ENCODE measurements at places on chromosomes 16 and 17. TPM values are rescaled to one million over a fixed set of nuclear protein-coding genes. Genes with fewer than 3 reads are reported as not detected.

Gene SLC6A2
- not detected for total RNA-seq

Gene CCDC154
- under 0.01 TPM for total RNA-seq

Gene MT1G
- total RNA-seq: not detected

Gene HSD17B1
- total RNA-seq: 0.15 TPM

Gene ZACN
- not detected for total RNA-seq

Gene GUCY2D
- not detected for total RNA-seq
